A549 (cell line): ENCODE measurements at places on chromosomes 1 and 21.

GRCh38 chr1:92408825-92409224 is 77.9 kb downstream of the GFI1 start:
- no peak for DNase-seq

DNA sequence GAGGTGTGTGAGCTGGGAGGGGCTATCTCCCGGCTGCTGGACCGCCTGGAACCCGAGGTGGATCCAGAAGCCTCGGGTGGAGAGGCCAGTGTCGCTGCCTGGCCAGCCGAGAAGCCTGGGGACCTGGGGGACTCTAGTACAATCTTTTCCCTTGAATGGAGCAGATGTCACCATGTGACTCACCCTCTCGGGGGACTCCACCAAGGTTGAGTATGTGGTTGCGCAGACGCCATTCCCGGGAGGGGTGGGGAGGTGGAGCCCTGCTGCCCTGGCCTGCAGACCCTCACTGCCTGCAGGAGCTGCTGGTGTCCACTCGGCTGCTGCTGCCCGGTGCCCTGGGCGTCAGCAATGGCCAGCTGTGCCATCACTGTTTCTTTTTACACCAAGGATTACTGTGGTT is 40.3 kb downstream of the TP73 start:
- no peak for DNase-seq

- no peak for DNase-seq
Observed at GRCh38 chr21:39489380-39489924, 37.7 kb downstream of the SH3BGR start.

DNA sequence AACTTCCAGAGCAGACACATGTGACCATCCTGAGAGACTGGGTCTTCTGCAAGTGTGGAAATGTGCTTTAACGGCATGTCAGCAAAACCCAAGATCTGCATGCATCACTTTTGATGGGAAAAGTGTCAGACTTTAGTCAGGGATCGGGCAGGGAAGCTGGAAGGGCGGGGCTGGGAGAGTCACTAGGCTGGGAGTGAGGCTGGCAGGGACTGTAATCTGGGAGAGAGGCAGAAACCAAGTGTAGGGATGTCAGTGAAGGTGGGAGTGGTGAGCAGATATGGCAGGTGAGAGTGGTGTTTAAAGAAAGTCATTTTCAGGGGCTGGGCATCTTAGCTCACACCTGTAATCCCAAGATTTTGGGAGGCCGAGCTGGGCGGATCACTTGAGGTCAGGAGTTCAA is 11.3 kb downstream of the CDA start:
- no peak for DNase-seq
